T-cell (primary cell): ENCODE measurements at places on chromosomes 3 and 15.

- no peak for DNase-seq
- peaks cover 4% of the 10 kb centered on the region for H3K4me1 ChIP-seq
- H3K4me3 ChIP-seq, result no peak overlapping the region
- no peaks in the 10 kb centered on the region for H3K36me3 ChIP-seq
- H3K27ac ChIP-seq, result no peak overlapping the region
- H3K27me3 ChIP-seq, result peaks cover 8% of the 10 kb centered on the region
These were observed 48.5 kb downstream of the ZDHHC19 start for GRCh38 chr3:196162679-196163078.

- DNase-seq, result no peak
- no peaks in the 10 kb centered on the region for H3K4me1 ChIP-seq
- H3K4me3 ChIP-seq, result no peak overlapping the region
- H3K36me3 ChIP-seq, result peaks cover 77% of the 10 kb centered on the region
- H3K27me3 ChIP-seq, result no peaks in the 10 kb centered on the region
These were observed 15.2 kb downstream of the QTRT2 start for GRCh38 chr3:114071786-114072185.

DNA sequence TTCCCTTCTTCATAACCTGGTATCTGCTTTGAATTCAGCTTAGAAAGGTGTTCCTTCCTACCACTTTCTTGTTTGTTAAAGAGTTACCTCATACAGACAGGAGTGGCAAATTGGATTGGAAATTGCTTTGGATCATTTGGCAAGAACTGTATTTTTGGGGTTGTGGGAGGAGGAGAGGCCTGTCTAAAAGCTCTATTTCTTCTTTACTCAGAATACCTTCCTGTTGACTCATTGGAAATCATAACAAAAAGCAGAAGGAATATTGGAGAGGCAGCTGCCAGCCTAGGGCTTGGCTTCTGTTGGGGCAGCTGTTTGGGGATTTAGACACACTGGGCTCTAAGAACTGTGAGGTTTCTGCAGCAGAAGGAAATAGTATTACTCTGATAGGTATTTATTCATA lies 14.2 kb downstream of the IQGAP1 start:
- H3K36me3 ChIP-seq, result no peaks in the 10 kb centered on the region
- no peaks in the 10 kb centered on the region for H3K27me3 ChIP-seq
- peak overlapping the region; percentile 99 for H3K27ac ChIP-seq
- DNase-seq, result no peak

DNA sequence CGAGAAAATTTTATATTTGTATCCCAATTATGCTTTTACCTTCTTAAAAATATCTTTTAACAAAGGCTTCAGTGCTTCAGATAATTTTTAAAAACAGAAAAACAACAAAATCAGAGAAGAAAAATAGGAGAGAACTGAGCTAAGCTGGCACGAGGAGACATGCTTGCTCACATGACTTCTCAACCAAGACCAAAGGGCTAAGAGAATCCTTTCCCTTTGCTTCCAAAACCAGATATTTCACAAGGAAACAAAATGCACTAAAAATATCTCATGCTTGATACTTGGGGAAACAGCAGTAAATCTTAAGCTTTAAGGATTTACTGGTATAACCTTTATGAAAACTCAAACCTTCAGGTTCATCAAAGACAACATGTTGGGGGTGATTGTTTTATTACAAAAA lies 58.4 kb downstream of the CAPN7 start:
- H3K4me3 ChIP-seq, result no peak overlapping the region
- peaks cover 6% of the 10 kb centered on the region for H3K36me3 ChIP-seq
- no peaks in the 10 kb centered on the region for H3K27me3 ChIP-seq
- H3K4me1 ChIP-seq, result peaks cover 51% of the 10 kb centered on the region
- no peak overlapping the region for H3K27ac ChIP-seq
- DNase-seq, result no peak

DNA sequence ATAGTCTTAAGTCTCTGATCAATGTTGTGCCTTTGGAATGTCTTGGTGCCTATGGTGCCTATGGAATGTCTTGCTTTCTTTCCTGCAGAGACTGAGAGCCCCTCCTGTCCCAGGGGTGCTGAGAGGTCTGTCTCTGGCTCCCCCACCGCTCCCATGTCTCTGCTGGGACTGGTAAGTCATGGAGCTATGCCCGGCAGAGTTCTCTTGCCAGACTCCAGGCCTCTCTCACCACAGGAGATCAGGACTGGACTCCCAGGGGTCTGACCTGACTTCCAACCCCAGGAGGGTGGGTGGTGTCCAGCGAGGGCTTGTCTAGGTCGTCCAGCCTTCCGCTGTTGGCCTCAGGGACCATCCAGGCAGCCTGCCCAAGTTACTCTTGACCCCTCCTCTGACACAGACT lies 14.0 kb upstream of the CYP11A1 start:
- DNase-seq, result no peak
- peaks cover 8% of the 10 kb centered on the region for H3K27me3 ChIP-seq
- H3K4me3 ChIP-seq, result no peak overlapping the region
- H3K27ac ChIP-seq, result no peak overlapping the region
- H3K36me3 ChIP-seq, result no peaks in the 10 kb centered on the region
- H3K4me1 ChIP-seq, result peaks cover 46% of the 10 kb centered on the region
